ENCODE measurements at places on chromosomes 11 and 22.

DNA sequence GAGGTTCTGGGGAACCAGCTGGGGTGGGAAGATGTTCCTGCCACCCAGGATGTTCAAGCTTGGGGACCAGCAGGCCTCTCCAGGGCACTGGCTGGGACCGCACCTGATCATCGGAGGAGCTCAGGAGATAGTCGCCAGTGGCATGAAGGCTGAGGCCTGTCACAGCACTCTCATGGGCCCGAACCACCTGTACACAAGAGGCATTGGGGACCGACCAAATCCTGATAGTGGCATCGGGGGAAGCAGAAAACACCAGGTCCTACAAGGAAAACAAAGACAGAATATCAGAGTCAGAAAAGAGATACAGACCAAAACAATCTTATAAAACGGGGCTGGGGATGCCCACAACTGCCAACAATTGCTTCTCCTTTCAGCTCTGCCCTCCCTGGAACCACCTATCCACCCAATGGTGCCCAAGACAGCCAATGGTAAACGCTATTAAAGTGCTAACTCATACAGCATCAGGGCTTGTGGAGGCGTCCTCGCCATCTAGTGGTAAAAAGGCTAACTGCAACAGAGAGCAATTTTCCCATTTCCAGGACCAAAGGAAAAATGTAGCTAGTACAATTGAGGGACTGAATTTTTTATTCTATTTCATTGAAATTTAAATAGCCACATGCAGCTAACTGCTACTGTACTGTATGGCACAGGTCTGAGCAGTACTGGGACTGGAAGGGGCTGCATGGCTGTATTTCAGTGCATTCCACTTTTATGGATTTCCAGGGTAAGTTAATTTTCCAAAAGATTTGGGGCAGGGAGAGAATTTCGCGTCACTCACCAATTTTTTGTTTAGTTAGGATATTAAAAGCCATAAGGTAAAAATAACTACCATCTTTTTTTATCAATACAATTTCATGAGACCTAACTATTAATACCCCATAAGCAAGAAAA, 7.1 kb downstream of the PRPF19 start:
- DNase-seq, result peak; percentile 74

- no peak for DNase-seq
Measured at GRCh38 chr11:109405671-109406070, 16.3 kb upstream of the C11orf87 start.

DNA sequence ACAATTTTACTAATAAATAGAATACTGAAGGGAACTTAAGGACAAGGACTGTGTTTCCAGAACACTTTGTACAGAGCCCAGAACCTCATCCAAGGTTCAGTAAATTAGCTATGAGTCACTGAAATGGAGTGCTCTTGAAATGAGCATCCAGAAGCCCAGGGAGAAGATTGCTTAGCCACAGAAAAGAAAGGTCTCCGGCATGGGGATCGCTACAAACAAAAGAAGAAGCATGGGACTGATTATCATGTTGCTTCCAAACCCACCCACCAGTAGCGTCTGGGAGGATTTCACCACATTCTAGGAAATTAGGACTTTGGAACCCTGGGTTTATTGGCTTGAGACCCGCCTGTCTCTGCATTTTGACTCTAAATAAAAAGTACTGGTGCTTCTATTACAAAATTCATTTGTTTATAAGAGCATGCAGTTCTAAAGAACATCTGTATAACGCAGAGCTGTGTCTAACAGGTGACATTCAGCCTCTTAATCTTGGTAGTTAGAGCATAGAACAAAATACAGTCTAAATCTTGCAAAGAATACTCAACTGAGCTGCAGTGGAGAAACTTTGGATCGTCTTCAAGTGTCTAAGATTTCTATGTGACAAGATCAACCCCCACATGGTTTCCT, 35.9 kb upstream of the SESN3 start:
- no peak for DNase-seq

DNA sequence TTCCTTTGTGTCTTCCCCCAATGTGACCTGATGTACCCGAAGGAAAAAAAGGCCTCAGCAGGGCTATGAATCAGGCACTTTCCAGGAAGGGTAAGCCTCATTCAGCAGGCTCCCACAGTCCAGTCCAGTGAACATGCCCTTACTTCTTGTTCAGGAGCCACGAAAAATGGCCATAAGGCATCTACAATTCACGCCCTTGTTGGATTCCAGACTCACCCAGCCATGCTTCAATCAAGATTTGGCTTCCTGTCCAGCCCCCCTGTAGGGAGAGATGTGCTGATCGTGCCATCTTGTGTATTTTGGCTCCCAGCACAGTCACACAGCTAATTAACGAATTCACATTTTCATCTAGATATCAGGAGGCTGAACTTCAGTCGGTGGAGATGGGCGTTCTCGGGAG, 9.9 kb upstream of the KCNJ5 start:
- DNase-seq, result no peak

GRCh38 chr11:75481922-75482606, 43.7 kb downstream of the GDPD5 start:
- DNase-seq, result peak; percentile 24

DNA sequence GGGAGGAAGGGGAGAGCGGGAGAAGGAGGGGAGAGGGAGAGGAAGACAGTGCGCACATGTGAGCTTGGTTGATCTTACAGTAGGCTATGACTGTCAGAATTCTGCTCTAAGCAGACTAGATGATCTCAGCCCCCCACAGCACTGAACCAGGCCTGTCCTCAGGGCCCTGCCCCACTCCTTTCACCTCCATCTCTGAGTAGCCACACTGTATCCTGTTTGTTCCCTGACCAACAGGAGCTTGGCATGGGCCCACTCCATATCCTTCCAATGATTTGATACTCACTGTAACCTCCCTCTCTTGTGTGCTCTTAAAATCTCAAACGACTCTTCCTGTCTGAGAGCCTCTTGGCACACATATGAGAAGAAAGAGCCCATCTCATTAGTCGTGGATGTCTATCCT, 86.1 kb upstream of the PARVA start:
- DNase-seq, result no peak

DNA sequence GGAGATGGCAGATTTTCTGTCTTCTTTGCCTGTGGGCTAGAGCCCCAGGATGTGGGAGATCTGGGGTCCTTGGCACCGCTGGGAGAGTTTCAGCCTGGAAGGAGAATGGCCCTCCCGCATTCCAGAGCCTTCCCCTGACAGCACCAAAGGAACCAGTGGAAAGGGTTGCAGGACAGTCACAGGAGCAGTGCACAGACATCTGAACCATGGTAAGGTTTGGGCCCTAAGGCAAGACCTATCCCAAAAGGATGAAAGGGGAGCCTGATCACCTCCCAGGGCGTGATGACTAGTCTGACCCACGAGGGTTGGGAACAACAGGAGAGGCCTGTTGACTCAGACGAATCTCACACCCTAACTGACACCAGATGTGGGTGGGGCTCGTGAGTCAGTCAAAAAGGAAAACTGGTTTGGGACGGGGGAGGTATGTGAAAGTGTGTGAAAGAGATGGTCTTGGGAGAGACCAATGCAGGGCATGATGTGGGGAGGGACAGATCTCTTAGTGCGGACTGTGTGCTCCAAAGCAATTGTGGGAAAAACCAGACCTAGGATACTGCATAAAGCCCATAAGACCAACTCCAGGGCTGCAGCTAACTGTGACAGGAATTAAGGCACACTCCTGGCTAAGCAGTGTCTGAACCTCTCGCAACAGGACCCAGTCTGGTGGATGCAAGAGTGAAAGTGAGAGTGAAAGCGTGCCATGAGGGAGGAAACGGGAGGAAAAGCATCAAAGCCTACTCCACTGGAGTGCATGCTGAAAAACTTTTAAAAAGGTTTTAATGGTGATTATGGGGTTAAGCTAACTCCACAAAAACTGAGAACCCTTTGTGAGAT, 39.1 kb upstream of the GLYAT start:
- peak; percentile 96 for DNase-seq

GRCh38 chr11:116963813-116964212, 126.4 kb upstream of the APOA1 start:
- DNase-seq, result no peak

- no peak for DNase-seq
Measured at GRCh38 chr11:12403997-12404350, 26.6 kb downstream of the PARVA start.

DNA sequence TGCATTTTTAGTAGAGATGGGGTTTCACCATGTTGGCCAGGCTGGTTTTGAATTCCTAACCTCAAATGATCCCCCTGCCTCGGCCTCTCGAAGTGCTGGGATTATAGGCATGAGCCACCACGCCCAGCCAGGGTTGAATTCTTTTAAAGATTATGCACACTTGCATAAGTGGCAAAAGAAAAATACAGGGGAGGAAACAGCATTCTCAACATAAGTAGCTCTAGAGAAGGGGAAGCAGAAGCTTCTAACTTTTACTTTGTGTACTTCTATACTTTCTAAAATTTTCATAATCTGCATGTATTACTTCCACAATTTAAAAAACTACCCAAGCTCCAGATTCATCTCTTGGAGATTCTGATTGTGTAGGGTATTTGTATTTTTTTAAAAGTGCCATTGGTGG, 108.0 kb downstream of the SLC1A2 start:
- DNase-seq, result no peak

DNA sequence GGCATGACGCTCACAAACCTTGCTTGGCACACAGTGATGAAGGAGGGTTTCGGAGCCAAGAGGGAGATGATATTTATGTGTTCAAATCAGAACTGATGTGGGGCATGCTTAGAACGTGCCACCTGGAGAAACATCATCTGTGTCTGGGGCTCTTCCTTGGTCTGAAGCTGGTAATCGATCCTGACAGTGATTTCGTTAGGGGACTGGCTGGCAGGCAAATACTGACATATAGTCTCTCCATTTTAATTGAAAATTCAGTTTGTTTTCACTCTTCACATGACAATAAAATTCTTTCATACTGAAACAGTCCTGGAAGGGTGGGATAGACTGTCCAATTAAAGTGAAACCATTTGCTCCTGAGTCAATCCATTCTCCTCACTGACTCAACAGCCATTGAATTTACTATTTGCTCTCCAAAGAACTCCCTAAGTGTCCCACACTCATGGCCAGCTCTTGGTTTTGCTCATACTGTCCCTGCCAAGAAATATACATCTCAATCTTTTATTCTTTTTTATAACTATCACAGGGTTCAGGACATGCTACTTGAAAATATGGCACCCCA, 134.8 kb downstream of the TRPC6 start:
- no peak for DNase-seq

DNA sequence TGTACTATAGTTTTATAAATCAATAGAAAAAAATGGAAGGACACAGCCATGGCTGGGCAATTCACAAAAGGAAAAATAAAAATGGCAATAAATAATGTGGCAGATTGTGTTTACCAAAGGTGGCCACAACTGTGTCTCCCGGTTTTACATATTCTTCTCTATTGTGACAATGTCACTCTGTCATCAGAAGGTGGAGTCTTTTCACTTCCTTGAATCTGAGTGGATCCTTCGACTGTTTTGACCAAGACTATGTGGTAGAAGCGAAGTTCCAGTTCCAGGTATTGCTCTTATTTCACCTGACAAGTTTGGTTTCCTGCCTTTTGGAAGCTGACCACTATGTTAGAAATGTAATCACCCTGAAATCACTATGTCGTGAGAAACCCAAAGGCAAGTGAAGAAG, 31.0 kb upstream of the HSD17B12 start:
- no peak for DNase-seq

DNA sequence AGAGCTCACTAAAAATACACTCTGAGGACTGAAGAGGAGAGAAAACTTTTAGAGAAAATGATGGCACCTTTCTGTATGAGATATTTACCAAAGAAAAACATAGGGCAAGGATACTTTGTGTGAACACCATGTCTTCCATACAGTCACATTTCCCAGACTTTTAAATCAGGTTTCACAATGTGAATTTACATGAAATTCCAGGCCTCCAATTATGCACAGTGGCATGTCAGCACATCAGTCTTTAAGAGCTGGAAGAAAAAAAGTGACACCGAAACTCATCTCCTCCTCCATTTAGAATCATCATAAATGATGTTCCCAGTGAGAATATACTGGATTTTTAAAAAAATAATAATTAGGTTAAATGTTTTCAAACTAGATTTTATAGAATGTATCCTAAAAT, 232.2 kb upstream of the UBASH3B start:
- no peak for DNase-seq

DNA sequence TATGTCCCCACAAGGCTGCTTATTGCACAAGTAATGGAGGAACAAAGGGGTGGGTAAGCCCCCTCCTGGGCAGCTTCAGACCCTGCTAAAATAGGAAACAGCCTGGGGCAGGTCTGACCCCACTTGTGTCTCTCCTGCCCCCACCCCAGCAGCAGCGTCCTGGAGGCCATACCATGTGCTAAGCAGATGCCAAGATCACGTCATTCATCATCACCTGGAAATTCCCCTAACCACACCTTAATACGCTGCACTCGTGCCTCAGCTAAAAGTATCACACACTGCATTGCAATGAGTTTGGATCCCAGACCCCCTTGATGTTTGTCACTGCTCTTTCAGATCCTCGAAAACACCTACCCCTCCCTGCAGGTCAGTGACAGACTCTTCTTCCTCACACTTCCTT, 27.8 kb upstream of the GGTLC2 start:
- DNase-seq, result no peak

- DNase-seq, result no peak
Measured at GRCh38 chr11:66333896-66334604, 2.2 kb downstream of the RIN1 start.

DNA sequence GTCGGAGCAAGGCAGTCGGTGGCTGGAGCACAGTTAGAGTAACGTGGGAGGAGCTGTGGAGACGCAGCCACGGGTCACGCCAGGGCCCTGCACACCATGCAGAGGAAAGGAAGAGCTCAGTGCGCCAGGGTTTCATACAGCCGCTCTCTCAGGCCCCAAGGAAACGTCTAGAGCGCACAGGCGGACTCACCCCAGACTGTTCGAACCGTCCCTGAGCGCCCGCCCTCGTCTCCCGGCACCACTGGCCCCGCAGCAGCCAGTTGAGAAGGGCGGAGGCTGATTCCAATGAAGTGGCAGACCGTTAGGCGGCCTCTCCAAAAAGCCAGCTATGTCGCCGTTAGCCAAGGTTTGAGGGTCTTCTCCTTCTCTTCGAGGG, 483 bp upstream of the HYLS1 start:
- DNase-seq, result no peak

DNA sequence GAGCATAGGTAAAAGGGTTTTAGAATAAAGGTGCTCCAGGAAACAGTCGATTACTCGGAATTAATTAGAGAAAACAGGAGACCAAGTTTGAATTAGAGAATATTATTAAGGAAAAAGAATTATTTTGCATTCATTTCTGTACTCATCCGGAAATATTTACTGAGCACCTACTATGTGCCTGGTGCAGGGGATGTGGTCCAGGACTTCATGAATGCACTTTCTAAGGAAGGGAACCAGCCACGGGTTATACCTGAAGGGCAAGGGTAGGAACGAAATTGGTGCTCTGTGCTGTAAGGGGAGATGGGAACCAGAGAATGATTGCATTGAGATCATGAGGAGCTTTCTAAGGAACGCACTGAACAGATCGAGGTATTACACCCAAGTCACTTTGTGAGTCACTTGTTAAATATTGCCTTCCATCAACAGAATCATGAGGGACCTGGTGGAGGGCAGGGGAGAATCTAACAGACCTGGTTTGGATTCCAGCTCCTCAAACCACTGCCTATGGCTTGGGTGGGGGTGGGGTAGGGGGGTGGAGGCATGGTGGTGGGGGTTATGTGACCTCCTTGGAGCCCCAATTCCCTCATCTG, 40.9 kb downstream of the C11orf96 start:
- DNase-seq, result no peak

Data from K562 (cell line).